ENCODE measurements at places on chromosomes 7 and 10.

- DNase-seq, result no peak
Measured at GRCh38 chr7:102147008-102147407, 139.7 kb upstream of the SH2B2 start.

DNA sequence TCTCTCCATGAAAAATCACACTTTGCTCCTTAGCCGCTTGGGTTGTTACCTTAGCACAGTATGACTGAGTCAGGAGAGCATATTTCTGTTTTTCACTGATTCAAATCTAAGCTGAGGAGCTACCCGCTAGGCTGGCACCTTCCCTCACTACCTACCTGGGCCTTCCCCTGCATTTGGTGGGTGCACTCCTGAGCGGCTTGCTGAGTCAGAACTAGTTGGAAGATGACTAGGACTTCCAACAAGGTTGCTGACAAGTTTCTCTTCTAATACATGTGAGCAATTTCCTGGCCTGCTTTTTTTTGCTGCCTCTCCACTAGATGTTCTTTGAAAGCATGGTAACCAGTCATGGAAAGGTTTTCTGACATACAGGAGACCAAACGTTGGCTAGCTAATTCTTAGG lies 43.8 kb upstream of the SEC61G start:
- DNase-seq, result peak; percentile 55

- DNase-seq, result no peak
Measured at GRCh38 chr10:68987611-68988010, 992 bp upstream of the KIFBP start.

GRCh38 chr7:84914598-84914997 lies 272.3 kb downstream of the SEMA3D start:
- DNase-seq, result no peak

- no peak for DNase-seq
Measured at GRCh38 chr7:155994279-155994811, 182.1 kb upstream of the SHH start.

GRCh38 chr7:106770191-106770590 lies 94.9 kb upstream of the PIK3CG start:
- DNase-seq, result peak; percentile 94

DNA sequence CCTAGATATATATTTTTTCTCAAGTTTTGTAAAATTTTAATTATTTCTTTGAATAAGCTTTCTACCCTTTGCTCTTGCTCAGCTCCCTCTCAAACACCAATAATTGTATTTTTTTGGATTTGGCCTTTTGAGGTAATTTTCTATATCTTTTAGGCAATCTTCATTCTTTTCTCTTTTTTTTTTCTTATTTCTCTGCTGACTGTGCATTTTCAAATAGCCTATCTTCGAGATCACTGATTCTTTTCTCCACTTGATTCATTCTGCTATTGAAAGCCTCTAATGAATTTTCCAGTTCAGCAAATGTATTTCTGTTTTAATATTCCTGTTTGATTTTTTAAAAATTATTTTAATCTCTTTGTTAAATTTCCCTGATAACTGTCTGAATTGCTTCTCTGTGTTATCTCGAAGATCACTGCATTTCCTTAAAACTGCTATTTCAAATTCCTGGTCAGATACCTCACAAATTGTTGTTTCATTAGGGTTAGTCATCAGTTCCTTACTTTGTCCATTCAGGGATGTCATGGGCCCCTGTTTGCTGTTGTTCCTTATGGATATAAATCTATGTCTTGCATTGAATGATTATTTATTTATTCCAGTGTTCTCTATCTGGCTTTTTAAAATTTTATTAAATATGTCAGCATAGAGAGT lies 100.1 kb upstream of the UNC5B start:
- no peak for DNase-seq

DNA sequence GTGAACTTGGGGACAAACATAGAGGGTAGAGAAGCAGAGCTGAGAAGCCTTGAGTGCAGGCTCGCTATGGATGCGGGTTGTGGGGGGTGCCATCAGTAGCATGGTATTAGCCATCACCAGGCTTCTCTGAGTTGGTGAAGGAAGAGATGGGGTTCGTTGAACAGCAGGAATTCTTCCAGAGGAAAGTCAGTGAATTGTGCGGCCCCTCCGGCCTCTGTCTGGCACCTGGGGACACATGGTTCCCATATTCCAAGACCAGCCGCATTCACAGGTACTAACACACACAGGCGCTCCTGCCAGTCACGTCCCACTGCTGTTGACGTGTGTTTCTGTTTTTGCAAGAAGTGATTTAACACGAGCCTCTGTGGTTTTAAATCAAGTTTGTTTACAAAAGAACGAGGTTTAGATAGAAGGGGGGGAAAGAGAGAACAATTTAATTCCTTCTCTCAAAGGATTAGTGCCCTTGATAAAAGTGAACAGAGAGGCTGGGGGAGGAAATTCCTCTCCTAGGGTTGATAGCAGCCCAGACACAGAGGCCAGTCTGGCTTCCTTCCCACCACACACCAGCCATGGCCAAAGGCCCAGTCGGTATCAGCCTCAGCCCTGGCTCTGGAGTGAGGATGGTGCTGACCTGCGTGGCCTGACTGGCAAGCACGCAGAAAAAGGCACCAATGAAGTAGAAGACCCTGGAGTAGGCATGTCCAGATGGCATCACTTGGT lies 252.6 kb upstream of the IGFBP3 start:
- DNase-seq, result no peak

GRCh38 chr7:24858108-24858977 lies 101.1 kb upstream of the GSDME start:
- no peak for DNase-seq

- DNase-seq, result no peak
Measured at GRCh38 chr10:30816820-30817171, 187.2 kb upstream of the LYZL2 start.

GRCh38 chr7:155375337-155376277 lies 77.9 kb downstream of the INSIG1 start:
- DNase-seq, result no peak

- no peak for DNase-seq
Measured at GRCh38 chr10:125102821-125103220, 57.5 kb downstream of the CTBP2 start.

DNA sequence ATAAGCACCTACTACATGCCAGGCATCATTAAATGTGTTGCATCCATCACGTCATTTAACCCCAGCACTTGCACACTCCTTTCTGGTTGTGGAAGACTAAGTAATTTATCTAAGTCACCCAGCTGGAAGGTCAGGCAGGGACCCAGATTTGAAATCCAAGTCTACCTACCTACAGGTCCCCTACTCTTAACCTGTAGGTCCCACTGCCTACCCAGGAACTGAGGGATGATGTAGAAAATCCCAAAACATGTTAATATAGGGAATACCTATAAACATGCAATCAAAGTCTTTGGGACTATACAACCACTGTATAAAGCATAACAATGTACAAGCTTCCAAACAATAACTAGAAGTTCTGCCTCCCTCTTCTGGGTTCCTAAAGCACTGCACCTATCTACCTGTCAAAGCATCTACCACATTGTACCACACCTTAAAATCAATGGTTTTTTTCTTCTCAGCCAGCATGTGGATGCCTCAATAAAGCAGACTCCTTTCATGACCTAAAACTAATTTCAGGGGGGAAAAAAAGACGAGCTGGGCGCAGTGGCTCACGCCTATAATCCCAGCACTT lies 5.6 kb downstream of the IL6 start:
- DNase-seq, result peak; percentile 27

DNA sequence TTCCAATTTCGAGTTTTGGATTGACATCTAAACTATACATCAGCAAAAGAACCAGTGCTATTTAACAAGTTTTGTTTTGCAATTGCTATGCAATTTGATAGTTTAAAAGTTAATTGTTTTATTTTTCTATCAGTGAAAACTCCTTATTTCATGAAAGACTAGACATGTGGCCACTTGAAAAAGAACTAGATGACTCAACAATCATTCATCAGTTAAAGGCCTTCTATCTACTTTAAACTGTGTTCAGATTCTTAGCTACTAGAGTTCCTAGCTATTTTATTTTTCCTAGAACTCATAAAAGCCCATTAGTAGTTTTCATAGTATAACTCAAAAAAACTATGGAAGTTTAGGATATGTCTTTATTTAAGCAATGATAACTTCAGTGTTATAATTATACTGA lies 104.6 kb upstream of the LSM8 start:
- peak; percentile 45 for DNase-seq

DNA sequence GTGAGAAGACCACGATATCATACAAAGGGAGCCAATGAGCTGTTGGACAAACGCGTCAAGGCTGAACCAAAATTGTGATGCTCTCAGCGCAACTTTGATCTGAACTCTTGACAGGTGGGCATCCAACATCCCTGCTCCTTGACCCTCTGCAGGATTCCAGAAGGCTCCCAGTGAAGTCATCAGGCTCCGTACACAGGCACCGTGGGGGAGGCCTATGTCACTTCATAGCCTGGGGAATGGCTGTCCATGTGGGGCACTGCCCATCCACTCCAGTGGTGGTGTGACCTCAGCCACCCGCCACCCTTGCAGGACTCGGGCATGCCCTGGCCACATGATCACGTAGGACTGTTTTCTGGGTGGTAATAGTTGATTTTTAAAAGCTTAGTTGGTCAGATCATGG lies 233.8 kb upstream of the GRB10 start:
- DNase-seq, result no peak

- DNase-seq, result peak; percentile 88
Measured at GRCh38 chr10:119281581-119282071, 74.3 kb downstream of the GRK5 start.

GRCh38 chr7:156780724-156781455 lies 112.1 kb downstream of the LMBR1 start:
- DNase-seq, result no peak

DNA sequence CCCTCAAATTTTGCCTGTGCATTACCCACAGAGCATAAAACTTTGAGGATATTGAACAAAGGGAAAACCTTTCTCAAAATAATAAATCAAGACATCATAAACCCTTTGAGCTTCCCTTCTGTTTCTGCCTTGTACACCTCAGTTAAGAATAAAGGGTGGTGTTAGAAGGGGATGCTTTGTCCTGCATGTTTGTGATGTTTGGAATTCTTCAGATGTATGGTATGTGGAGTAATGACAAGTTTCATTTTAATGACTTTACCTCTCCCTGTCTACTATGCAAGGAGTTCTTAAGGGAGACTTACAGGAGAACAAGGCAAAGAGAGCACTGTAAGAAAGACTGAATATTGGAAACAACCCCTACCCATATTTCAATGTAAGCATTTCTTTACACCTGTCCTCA lies 99.2 kb downstream of the HECW1 start:
- DNase-seq, result peak; percentile 47

GRCh38 chr7:12674861-12675260 lies 12.6 kb upstream of the ARL4A start:
- DNase-seq, result no peak

GRCh38 chr10:99836711-99837110 lies 54.3 kb downstream of the ABCC2 start:
- no peak for DNase-seq

DNA sequence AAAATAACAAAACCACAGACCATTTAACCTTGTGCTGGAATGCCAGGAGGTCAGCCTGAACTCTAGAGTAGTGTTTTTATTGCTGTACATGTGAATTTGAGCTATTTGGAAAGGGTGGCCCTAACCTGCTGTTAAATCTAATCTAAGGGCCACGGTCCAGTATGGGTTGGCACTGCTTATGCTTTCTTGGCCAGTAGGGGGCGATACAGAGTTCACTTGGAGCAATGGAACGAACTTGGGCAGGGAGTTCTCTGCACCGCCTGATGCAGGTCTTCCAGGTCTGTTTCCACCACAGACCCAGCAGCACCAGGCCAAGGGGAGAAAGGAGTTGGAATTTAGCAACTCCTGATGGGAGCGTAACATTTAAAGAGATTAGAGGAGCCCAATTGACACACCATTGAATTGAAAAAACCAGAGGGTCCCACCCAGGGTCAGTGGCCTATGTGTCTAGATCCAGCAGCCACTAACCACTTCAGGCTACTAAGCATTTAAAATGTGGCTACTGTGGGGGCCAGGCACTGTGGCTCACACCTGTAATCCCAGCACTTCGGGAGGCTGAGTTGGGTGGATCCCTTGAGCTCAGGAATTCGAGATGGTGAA lies 75.7 kb upstream of the EFCAB10 start:
- no peak for DNase-seq

DNA sequence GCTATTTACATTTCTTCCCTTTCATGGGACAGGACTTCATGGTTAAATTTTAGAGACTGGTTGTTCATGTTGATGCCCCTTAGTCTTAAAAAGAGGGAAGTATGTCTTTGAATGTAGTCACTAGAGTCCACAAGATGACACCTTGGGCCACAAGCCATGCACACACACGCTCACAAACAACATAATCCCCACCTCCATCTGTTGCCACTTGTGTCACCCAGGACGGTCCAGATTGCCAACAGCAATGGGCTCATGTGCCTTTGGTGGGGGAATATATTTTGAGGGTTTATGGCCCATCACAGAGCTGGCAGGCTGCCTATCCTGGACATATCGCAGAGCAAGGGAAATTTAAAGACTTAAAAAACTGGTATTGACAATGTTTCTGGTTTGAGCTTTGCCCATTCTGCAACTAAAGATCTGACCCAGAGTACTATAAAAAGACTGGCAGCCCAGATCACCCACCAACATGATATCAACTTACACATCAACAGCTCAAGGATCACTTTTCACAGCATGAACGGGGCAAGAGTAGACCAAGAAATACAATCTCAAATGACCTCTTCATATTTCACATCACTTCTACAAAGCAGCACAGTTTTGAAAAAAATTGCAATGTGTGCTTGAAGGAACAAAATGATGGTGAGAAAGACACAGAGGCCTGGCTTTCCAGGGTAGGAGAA lies 50.5 kb downstream of the STRA8 start:
- DNase-seq, result no peak

GRCh38 chr10:11655836-11656235 lies 44.4 kb upstream of the USP6NL start:
- no peak for DNase-seq

DNA sequence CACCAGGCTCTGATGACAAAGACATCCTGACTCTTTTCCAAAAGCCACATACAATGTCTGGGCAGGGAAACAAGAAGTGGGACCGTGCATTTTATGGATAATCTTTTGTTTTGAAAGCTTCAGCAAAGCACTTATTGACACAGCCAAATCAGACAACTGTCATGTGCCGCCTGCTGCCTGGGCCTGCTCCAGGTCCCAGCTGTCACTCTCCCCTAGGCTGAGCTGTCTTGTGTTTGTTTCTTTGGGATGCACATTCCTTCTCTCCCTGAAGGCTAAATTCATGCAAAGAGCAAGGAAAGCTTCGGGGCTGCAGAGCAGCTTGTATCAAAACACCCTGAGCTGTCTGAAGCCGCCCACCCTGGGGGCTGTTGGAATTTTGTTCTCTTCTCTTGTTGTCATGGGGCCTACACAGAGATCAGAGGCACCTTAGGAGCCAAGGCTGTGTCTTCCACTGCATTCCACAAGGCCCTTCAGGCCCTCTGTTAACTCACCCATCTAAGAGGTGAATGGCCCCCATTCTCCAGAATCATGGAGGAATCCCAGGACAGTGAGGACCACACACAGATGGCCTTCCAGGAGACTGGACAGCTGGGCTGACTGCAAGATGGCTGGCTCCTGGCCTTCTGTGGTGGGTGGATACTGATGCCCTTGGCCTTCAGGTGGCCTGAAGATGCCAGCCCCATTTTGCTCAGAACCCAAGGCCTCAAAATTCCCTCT lies 17.8 kb upstream of the SLC18A2 start:
- no peak for DNase-seq

- DNase-seq, result peak; percentile 14
Measured at GRCh38 chr10:109978481-109978880, 29.3 kb upstream of the ADD3 start.

All from RCC 7860 (cell line).